ENCODE measurements at places on chromosomes 4 and X.

- DNase-seq = no peak
These were observed 92.1 kb downstream of the KLHL13 start for GRCh38 chrX:118024482-118024881.

- DNase-seq = no peak
These were observed 18.4 kb downstream of the EFNB1 start for GRCh38 chrX:68847172-68847571.

GRCh38 chr4:183241721-183242151, 78.3 kb downstream of the CLDN22 start:
- no peak for DNase-seq

GRCh38 chrX:43716696-43717095, 60.6 kb downstream of the MAOA start:
- no peak for DNase-seq

DNA sequence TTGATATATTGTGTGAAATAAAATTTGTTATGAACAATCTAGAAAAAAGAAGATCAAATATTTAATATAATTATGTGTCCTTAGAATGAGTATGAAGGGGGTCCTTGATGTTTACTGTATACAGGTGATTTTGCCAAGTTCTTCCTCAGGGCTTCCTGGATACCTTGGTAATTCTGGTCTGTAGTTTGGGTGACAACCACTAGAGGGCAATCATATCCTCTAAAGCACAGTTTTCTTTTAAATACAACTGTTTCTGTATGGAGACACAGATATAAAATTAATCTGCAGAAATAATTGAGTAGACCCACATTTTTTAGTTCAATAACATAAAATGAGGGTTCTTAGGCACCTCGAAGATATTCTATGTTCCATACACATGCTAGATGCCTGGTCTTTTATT, 157.7 kb downstream of the SPANXN1 start:
- DNase-seq = peak; percentile 17

DNA sequence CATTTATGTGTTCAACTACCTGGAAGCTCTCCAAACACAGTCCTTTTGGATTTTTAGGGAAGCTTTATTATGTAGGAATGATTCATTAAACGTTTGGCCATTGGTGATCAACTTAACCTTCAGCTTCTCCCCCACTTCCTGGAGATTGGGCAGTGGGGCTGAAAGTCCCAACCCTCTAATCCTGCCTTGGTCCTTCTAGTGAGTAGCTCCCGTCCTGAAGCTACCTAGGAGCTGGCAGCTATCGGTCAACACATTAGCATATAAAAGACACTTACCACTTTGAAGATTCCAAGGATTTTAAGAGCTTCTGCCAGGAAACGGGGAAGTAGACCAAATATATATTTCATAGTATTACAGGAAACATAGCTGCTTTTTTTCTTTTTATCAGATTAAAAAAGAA, 69.7 kb downstream of the MCUB start:
- no peak for DNase-seq

- no peak for DNase-seq
These were observed 73.3 kb upstream of the SOD3 start for GRCh38 chr4:24722026-24722568.

DNA sequence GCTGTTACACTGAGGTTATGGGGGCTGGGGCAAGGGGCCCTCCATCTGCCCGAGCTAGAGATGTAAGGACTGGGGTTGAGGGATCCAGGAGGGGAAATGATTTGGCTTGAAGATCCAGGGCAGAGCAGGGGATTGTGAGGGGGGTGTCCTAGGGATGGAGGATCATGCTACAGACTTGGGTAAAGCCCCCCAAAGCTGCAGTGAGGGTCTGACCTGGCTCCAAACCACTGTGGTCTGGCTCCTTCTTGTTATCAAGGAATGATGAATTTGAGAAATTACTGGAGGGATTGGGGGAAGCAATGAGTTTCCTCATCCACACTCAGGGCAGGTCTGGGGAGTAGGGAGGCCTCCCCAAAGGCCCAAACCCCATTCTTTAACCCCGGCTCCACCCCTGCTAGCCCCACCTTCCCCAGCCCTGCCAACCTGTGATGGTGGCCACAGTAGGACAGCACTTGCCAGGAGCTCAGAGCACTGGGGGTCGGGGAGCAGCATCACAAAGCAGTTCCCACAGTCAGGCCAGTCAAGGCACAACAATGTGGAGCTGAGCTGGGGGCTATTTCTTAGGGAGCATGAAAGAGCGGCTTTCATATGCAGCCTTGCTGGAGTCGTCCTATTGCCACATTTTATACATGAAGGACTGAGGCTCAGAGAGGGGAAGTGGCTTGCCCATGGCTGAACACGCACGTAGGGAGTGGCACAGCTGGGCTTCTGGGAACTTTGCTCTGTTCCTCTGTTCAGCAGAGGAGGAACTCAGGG, 165.5 kb downstream of the EFNB1 start:
- DNase-seq = no peak

- no peak for DNase-seq
These were observed 381.5 kb upstream of the GALNT7 start for GRCh38 chr4:172787111-172787510.

DNA sequence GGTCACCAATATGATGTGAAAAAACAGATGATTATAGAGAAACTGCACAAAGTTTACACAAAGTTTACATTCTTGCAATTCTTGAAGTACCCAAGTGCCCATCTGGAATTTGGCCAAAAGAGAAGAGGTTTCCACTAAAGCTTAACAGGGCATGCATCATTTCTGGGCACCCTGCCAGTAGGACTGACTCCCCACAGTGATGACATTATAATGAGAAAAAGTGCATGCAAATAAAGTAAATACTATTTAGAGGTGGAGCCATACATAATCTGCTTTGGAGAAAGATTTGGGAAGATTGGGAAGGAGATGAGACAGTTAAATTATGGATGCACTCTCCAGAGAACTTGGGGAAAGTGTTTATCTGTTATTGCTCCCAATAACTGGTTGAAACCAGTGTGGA, 93.7 kb upstream of the TRPC3 start:
- peak; percentile 30 for DNase-seq

DNA sequence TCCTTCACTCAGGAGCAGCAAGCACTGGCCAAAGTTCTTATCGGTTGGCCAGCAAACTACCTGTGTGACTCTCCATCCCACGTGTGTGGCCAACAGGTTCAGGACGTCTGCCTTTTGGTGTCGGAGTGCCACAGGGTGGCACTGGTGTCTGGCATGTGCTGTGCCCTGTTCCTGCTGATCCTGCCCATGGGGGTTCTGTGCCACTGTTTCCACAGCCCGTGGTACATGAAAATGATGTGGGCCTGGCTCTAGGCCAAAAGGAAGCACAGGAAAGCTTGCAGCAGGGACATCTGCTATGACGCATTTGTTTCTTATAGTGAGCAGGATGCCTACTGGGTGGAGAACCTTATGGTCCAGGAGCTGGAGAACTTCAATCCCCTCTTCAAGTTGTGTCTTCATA, 4.6 kb upstream of the TLR2 start:
- no peak for DNase-seq

GRCh38 chr4:186021461-186022167, 47.3 kb upstream of the TLR3 start:
- peak; percentile 54 for DNase-seq

GRCh38 chr4:82491251-82491960, 61.0 kb downstream of the ENOPH1 start:
- peak; percentile 49 for DNase-seq

DNA sequence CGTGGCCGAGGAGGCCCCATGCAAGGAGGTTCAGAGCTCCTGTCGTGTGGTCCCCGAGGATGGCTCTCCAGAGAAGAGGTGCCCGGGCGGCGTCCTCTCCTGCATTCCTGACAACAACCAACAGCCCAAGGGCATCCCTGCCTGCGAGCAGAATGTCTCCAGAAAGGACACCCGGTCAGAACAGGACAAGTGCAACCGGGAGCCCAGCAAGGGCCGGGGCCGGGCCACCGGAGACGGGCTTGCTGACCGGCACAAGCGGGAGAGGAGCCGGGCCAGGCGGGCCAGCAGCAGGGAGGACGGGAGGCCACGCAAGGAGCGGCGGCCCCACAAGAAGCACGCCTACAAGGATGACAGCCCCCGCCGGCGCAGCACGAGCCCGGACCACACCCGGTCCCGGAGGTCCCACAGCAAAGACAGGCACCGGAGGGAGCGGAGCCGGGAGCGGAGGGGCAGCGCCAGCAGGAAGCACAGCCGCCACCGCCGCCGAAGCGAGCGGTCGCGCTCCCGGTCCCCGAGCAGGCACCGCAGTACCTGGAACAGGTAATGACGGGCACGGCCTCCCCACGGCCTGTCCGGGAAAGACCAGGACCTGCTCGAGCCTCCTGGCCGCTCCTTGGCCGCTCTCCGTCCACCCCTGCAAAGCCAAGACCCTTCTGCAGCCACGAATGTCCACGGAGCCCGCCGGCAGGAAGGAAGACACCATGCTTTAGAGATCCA, 9.8 kb downstream of the AKAP17A start:
- DNase-seq = no peak

DNA sequence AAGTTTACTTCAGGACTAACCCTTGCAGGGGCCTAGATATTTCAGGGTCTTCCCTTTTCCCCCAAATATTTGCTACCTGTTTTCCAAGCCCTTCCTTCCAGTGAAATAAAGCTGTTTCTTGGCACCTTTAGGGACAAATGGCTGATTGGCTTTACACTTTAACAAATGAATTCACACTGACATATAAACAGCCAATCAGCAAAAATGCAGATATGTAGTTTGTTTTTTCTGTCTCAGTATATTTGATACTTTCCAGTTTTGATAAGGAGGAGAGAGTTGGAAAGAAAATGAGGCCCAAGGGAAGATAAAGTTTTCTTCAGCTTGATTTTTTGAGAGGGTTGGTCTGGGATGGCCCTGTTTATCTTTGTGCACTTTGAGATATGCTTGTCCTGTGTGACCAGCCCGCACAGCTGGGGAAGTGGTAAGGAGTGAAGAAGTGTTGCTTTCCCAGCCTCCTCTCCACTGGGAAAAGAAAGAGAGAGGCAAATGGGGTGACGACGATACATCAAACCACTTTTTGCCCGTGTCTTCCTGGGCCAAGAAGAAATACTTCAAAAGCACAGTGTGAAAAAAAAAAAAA, 67.5 kb downstream of the MGST2 start:
- DNase-seq = no peak

GRCh38 chrX:153622661-153623309, 23.8 kb upstream of the CCNQ start:
- no peak for DNase-seq

DNA sequence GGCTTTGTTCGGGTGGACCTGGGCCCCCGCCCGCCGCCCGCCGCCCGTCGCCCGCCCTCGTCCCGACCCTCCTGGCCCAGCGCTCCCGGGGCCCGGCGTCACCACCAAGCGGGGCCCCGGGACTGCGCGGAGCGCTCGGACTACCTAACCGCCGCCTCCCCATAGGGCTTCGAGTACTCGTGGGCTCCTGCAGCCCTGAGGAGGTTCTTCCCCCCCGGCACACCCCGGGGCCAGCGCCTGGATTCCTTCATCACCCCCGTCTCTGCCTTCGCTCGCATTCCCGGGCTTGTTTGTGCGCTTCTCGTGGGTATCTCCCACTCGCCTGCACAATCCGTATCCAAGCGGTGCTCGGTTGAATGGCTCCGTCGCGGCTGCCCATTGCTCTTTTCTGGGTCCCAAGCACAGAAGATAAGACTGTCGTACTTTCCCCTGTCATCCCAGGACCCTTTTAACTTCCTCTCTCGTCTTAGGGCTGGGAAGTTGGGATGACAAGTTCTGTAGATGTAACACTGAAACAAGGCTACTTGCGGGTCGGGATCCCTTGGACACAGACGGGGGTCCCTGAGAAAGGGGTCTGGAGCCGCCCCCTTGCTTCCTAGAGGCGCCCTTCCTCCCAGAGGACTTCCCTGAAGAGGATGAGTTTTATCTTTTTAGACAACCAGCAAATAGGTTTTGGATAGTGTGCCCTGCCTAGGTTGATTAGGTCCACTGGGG, 565 bp downstream of the MOB1B start:
- DNase-seq = peak; percentile 45

DNA sequence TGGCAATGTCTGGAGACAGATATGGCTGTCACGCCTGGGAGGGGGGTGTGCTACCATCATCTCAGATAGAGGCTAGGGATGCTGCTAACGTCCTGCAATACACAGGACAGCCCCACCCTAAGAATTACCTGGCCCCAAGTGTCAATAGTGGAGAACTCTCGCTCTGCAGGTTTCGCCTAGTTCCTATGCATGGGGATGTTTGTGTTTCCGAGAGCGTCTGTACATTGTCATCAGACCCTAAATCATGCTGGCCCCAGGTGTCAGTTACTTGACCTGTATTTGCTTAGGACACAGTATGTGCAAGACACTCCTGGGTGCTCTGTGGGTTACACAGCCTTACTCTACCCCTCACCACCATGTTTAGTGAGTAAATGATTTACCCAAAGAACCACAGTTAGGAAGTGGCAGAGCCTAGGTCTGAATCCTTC, 90.8 kb downstream of the AFF1 start:
- DNase-seq = no peak

GRCh38 chr4:171812665-171813525, at the start of gene GALNTL6:
TSS of gene GALNTL6 (plus strand) at chr4:171813404.
- DNase-seq = peak; percentile 50

DNA sequence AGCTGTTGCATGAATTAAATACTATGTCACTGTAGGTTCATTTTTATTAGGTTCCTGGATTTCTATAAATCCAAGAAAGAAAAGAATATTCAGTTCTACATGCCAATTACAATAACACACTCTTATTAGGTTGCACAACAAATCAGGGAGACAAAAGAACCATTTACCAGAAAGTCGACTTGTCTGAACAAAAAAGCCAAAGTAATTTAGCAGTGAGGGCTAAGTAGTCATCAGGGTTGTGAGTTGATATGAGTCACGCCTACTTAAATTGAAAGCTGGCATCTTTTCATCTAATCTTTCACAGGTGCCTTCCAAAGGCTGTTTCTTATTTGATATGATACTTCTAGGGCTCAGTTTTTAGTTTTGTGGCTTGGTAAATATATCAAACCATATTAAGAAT, 25.4 kb upstream of the GNRHR start:
- DNase-seq = no peak

- no peak for DNase-seq
These were observed 90.7 kb downstream of the GPRIN3 start for GRCh38 chr4:89216866-89217265.

DNA sequence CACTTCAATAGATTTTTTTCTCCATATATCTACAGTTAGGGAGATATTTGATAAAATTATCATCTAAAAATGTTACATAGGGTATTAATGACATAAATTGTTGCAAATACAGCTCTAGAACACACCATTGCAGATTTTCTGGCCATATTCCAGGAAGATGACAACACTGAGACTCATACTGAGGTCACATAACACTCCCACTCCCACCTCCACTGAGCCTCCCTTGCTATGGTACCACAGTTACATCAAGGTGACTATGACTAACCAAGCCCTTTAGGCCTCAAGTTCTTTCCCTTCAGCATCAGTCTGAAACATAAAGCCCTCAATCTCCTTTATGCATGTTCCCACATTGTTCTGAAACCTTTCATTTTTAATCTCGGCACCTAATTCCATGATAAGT, 932.0 kb upstream of the IGFBP7 start:
- DNase-seq = no peak

Measured in right hindlimb (tissue), 1 donor.